ENCODE measurements at places on chromosomes 16 and 17.

DNA sequence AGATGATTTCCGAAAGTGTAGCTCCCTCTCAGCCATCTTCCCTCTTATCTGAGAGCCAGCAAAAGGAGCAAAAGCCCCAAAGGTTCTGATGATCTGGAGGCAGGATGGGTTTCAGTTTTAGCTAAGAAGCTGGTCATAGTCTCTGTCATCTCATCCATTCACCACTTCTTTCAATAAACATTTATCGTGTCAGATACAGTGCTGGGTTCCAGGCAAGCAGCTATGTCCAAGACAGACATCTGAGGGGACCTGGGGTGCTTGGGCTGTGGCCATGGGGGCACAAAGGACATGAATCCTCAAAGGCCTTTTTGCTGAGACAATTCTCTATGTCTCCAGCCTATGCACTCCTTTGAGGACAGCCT, 1.0 kb upstream of the ETV4 start:
- DNase-seq: no peak

DNA sequence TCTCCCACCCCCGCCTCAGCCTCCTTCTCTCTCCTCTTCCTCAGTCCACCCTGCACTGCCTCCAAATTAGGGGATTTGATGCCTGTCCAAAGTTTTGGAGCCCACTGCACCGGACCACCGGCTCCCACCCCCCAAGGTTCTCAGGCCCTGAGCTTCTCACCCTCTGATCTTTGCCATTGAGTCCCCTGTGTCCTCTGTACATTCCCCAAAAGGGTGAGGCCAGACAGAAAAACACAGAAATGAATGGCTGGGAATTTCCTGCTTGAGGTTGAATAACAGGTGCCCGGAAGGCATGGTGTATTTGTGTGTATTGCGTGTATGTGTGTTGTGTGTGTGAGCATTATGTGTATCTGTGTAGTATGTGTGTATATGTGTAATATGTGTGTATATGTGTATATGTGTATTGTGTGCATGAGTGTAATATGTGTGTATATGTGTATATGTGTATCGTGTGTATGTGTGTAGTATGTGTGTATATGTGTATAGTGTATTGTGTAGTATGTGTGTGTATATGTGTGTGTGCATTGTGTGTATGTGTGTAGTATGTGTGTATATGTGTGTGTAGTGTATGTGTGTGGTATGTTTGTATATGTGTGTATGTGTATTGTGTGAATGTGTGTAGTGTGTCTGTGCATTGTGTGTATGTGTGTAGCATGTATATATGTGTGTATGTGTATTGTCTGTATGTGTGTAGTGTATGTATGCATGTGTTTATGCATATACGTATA, 16.0 kb upstream of the CCL17 start:
- no peak for DNase-seq

GRCh38 chr17:31824766-31825360, 34.2 kb downstream of the COPRS start:
- DNase-seq: no peak

DNA sequence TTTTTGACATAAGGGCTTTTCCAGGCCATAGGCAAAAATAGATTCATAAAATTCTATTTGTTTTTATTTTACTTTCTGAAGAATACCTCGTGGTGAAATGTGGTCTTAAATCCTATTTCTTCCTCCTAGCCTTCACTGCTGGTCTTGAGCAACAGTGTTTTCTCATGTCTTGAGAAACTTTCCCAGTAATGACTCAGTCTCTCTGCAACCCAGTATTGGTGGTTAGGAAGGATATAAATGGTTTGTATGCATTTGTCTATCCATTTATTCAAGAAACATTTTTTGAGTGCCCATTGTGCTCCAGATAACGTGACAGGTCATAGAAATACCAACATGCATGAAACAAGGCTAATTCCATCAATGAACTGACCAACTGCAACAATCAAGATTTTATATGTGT, 213.9 kb downstream of the TMEM114 start:
- DNase-seq: no peak

DNA sequence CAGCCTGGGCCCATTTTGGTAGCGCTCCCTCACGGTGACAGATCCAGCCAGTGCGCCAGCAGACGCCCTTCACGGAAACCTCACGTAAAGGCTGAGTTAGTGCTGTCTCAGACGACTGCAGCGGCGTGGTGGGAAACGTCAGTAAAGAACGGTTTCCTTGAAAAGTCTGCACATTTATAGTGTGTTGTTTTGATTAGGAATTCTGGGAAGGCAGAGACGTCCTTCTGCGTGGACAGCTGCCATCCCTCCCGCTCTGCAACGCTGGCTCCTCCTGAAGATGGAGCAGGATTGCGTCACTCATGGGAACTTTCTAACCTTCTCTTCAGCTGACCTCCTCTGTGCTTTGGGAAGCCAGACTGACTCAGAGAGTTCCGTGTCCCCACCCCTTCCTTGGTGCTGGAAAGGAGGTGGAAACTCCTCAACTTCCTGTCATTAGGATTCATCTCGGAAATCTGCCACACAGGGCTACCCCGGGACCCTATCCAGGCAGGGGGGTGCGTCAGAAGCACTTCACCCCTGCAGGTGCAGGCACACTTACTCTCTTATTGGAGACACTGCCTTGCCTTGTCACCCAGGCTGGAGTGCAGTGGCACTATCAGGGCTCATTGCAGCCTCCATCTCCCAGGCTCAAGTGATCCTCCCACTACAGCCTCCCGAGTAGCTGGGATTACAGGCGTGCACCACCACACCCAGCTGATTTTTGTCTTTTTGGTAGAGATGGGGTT, 24.3 kb upstream of the CRISPLD2 start:
- no peak for DNase-seq

GRCh38 chr17:46736100-46736499, 82.4 kb downstream of the WNT3 start:
- DNase-seq: peak; percentile 38

DNA sequence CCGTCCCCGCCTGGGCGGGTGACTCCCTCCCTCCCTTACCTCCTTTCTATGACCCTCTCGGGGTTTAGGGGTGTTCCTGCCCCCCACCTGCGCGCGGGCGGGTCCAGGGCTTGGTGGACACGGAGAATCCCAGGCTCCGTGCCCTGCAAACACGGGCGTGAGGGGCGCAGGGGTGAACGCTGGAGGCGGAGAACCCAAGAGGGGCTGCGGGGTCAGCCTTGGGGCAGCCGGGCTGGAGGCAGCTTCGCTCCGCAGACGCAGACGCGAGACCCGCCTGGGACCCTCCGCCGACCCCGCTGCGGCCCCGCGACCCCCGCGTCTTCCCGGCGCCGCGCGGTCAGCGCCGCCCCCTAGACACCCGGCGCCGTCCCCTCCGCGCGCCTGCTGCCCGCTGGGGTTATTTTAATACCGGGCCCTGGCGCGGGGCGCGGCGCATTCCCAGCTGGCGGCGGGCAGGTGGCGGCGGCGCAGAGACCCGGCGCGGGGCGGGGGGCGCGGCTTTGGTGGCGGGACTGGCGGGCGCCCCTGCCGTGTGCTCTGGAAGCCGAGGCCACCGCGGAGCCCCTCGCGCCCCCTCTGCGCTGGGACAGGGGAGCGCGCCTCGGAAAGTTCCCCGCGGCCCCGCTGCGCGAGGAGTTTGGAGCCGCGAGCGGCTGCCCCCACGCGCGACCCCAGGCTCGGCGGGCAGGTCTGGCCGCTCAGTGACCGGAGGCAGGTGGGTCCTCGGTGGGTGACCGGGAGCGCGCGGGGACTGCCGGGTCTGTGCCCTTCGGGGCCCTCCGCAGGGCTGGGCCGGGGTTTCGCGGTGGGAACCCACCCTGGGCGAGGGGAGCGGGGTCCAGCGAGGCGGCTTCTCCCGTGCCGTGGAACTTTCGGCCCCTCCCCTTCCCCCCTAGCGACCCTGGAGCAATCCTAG, at the start of gene UTS2R:
UTS2R (plus strand) TSS at position 433 of the 916 bp plus-strand sequence. CDS start 2,560 bp downstream, outside the sequence.
- DNase-seq: no peak

GRCh38 chr17:56910509-56911235, 3.2 kb downstream of the TRIM25 start:
- no peak for DNase-seq

All from CD4-positive, alpha-beta T cell treated with Interleukin-15 for 1 hour (primary cell).